Stimulated activated CD4-positive, alpha-beta T cell treated with anti-CD3 and anti-CD28 coated beads, Interleukin-1b, Interleukin-23, amount 100 ng/mL, for 24 hours (primary cell): ENCODE measurements at places on chromosomes 2 and 18.

- DNase-seq, result no peak
These were observed 221.4 kb downstream of the CLIP4 start for GRCh38 chr2:29336341-29337241.

- no peak for DNase-seq
These were observed 14.8 kb downstream of the HS6ST1 start for GRCh38 chr2:128303911-128304310.

DNA sequence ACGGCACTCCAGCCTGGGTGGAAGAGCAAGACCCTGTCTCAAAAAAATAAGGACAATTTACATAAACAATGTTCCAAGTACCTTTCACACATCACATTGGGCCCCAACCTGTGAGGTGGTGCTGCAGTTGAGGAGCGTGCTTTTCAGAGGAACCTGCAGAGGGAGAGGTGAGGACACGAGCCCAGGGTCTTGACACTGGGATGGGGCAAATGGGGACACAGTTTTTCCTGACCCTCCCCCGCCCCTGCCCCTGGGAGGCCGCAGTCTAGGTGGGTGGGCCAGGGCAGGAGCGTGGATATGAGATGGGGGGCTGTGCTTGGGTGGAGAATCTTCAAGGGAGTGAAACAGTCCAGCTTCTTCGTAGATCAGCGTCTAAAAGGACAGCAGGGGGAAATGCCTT lies 112.9 kb downstream of the SEPTIN10 start:
- DNase-seq, result no peak

- no peak for DNase-seq
These were observed 13.3 kb upstream of the RPL31 start for GRCh38 chr2:100988630-100989417.

GRCh38 chr2:68317971-68318913 lies 1.5 kb downstream of the CNRIP1 start:
- DNase-seq, result no peak

DNA sequence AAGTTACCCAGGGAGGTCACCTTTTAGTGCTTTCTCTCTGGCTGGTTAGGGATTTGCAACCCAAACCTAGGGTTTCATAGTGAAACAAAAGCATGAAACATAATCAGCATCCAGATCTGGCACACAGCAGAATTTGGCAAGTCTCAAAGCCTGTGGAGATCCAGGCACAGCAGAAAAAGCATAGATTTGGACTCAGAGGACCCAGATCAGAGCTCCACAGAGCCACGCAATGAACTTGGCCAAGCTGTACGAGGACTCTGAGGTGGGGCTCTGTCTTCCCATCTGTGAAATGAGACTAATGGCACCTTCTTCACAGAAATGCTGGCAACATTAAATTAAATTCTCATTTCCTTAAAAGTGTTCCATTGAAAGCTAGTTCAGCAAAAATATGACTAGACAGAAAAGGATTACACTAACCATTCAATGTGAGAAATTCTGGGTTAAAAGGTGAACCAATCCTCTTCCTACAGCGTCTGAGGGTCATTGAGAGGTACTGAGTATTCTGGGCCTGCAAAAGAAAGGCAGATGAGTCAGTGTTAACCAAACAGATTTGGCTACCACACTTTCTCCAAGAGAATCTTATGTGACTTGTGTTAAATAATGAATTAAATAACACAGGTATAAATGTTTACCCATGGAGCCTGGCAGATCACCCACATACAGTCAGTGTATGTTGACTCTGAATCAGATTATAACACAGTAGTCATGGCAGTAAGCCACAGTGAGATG lies 266.3 kb downstream of the MREG start:
- no peak for DNase-seq

- DNase-seq, result no peak
These were observed 100.8 kb downstream of the NEDD4L start for GRCh38 chr18:58144671-58145285.

- no peak for DNase-seq
These were observed 188.9 kb upstream of the OSR1 start for GRCh38 chr2:19547321-19547720.

GRCh38 chr2:172937884-172938712 lies 137.5 kb upstream of the MAP3K20 start:
- DNase-seq, result no peak

GRCh38 chr2:20456636-20457426 lies 10.0 kb downstream of the RHOB start:
- no peak for DNase-seq

- no peak for DNase-seq
These were observed 248.9 kb downstream of the PIEZO2 start for GRCh38 chr18:10900435-10900834.

- no peak for DNase-seq
These were observed 119.0 kb upstream of the ITGA6 start for GRCh38 chr2:172308253-172308935.

GRCh38 chr2:144162652-144163051 lies 357.3 kb downstream of the ZEB2 start:
- DNase-seq, result no peak

DNA sequence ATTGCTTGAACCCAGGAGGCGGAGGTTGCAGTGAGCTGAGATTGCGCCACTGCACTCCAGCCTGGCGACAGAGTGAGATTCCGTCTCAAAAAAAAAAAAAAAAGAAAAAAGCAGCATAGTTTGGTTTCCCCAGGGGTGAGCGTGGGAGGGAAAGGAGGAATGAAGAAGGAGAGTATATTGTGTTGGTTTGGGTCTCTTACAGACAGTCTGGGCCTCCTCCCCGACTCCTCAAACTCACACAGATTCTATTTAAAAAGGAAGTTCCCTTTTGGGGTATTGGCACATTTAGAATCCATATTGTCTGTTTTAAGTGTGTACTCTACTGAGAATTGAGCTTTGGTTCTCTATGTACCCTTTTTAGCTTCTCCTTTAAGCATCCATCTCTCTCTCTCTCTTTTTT lies 27.4 kb upstream of the SLC20A1 start:
- DNase-seq, result no peak

- no peak for DNase-seq
These were observed 861 bp upstream of the SEMA4C start for GRCh38 chr2:96870626-96871255.

- no peak for DNase-seq
These were observed 47.2 kb downstream of the PRKRA start for GRCh38 chr2:178403671-178404306.

DNA sequence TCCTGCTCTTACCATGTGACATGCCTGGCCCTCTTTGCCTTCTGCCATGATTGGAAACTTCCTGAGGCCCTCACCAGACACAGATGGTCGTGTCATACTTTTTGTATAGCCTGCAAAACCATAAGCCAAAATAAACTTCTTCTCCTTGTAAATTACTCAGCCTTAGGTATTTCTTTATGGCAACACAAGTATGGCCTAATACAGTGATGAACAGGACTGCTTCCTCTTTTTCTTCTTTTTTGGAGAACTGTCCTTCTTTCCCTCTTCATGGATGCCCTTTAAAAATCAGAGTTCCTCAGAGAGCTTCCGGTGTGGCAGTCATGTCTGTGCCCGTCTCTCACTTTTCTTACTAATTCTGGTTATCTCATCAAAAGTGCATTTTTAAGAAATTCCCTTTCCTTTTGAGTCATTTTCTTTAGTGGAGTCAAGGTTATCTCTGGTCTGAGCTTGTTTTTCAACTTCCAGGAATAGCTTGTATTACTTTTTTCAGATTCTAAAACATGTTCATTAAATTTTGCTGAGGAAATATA lies 9.2 kb upstream of the IL1A start:
- no peak for DNase-seq

GRCh38 chr18:66432636-66433035 lies 171.3 kb downstream of the CDH19 start:
- no peak for DNase-seq

- DNase-seq, result no peak
These were observed 55.9 kb downstream of the ICOS start for GRCh38 chr2:203992509-203992908.

GRCh38 chr2:234100686-234101085 lies 50.2 kb downstream of the SPP2 start:
- DNase-seq, result no peak

DNA sequence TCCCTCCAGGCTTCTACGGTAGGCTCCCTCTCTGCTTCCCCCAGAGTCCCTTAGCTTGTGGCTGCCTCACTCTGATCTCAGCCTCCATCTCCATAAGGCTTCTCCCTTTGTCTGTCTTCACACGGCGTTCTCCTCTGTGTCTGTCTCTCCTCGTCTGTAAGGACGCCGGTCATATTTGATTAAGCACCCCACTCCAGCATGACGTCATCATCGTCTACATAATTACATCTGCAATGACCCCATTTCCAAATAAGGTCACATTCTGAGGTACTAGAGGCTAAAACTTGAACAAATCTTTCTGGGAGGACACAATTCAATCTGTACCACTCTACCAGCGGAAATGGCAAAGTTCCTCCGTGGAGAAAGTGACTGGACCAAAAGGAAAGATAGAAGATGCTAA lies 8.3 kb upstream of the COL6A3 start:
- DNase-seq, result no peak

GRCh38 chr2:144650907-144651306 lies 131.0 kb upstream of the ZEB2 start:
- DNase-seq, result no peak

DNA sequence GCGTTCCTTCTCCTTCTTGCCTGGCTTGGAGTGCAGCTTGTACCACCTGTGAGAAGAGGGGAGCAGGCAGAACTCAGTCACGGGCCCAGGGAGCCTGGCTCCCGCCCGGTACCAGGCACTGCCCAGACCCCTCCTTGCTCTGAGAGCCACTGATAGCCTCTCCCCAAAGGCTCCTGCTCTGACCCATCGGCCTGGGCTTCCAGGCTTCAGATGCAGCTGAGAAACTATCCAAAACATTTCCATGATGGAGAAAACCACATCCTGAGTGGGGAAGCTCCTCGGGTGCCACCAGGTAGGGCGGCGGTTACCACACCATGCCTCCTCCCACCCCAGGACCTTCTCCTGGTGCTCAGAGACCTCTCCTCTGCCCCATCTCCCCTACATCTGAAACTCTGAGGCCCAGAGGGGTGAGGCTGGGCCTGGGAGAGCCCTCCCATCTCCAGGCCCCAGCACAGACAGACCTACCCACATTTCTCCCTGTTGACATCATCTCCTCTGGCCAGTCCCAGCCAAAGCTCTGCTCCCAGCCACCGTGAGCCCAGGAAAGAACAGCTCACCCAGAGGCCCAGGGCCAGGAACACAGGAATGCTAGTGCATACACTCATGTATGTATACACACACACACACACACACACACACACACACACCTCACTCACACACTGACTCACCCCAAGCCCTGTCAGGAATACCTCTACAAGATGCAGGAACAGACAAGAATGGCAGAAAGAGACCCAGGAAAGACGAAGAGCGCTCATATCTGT lies 17.9 kb upstream of the SFXN5 start:
- no peak for DNase-seq

DNA sequence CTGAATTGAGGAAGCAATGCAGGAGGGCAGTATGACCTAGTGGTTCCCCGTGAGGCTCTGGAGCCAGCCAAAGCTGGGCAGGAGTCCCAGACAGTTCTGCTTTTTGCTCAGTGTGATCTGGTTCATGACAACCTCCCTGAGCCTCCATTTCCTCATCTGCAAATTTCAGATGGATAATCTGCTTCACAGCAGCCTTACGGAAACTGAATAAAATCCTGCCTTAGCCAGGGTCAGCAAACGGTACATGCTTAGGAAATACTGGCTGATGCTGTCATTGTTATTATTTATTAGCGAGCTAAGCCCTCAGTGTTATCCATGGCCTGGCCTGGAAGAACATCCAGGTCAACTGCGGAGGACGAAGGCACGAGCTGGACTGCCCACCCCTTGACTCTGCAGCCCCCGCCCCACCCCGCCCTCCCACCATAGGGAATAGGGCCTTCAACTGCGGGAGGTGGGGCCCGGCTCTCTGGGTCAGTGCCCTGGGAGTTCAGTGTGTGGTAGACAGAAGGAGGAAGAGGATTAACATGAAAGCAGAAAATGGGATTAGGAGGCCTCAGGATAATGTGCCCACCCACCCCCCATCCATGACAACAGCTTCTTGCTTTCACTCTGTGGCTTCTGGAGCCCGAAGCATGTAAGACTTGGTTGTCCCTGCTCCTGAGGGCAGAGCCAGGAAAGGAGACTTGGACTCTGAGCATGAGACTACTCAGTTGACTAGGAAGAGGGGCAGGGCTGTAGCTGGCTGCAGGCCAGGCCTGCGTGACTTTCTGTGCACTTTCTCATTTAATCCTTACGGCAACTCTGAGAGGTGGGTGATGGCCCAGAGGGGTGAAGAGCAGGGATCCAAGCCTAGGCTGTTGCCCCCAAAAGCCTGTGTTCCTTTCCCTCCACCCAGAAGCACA lies 13.1 kb downstream of the PKDCC start:
- no peak for DNase-seq

DNA sequence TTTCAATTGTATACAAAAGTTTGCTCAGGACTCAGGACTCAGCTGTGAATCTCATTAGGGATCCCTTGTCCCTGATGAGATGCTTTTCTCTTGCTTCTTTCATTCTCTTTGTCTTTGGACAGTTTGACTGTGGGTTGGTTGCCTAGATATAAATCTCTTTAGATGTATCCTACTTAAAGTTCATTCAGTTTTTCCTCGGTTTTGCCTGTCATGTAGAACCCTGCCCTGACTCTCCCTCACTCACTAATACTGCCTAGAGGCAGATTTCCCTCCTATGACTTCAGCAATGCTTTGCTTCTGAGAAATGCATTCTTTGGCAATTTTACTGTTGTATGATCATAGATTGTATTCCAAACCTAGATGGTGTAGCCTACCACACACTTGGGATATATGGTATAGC lies 421.4 kb upstream of the TCF4 start:
- no peak for DNase-seq

DNA sequence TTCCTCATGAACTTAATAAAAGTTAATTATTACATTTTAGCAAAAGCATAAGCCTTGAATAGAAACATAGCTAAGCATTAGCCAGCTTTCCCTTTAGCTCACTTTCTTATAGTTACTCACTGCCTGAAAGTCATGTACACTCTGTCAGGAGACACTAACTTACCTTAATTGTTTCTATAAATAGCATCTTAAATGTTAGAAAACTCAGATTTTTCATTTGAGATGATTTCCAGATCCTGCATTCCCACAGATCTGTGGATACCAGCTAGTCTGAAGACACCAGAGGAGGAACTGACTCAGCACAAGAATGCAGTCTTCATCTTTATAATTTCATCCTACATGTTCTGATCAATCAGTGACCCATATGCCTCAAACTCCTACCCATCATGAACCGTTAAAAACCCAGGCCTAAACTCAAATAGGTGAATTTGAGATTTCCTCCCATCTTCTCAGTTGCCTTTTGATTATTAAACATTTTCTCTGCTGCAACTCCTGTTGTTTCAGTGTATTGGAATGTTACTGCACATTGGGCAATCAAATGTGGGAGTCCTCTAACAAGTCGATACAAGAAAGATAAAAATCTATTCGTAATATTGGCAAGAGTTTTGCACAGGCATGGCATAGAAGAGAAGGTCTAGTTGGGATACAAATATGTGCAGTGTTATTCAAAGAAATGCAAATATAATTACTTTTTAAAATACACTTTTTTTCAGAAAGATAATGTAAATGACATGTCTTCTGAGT lies 857.4 kb upstream of the CDH2 start:
- no peak for DNase-seq

- no peak for DNase-seq
These were observed 773 bp downstream of the CMPK2 start for GRCh38 chr2:6864923-6865345.

- DNase-seq, result no peak
These were observed 6.0 kb upstream of the FAM117B start for GRCh38 chr2:202628646-202629198.

GRCh38 chr2:11933854-11934253 lies 187.4 kb downstream of the LPIN1 start:
- no peak for DNase-seq

- DNase-seq, result no peak
These were observed 261.5 kb downstream of the TRIB2 start for GRCh38 chr2:12978066-12978835.
